ENCODE measurements at places on chromosomes 6 and 20.
A peak's percentile ranks its signal among the peaks of the same experiment; 100 is the strongest.

DNA sequence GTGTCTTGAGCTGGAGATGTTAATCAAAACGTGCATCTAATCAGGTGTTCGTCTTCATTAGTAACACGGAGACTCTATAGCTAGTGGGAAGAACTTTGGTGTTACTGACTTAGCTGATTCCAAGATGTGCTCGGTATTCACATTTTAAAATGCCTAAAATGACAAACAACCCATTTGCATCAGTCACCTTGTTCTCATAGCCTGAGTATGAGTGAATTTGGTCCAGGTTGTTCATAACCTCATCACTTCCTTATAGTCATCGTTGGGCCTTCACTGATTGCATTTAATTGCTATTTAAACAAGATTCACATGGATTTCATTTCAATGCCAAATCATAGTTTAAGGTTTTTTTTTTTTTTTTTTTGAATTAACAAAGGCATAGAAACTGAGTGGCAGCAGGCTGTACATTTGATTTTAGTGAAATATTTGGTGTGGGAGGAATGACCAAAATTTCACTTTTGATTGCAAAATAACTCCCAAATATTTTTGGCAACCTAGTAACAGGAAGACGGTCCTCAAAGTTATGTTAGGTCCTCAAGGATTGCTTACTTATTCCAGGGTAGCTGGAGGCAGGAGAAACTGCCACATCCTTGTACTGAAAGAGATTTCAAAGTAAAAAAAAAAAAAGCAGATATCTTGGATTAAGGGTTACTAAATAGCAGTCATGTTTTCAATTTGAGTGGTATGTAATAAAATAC lies 104.7 kb downstream of the JARID2 start:
- DNase-seq = no peak

GRCh38 chr20:39206899-39207564 lies 244.9 kb downstream of the DHX35 start:
- DNase-seq = no peak

DNA sequence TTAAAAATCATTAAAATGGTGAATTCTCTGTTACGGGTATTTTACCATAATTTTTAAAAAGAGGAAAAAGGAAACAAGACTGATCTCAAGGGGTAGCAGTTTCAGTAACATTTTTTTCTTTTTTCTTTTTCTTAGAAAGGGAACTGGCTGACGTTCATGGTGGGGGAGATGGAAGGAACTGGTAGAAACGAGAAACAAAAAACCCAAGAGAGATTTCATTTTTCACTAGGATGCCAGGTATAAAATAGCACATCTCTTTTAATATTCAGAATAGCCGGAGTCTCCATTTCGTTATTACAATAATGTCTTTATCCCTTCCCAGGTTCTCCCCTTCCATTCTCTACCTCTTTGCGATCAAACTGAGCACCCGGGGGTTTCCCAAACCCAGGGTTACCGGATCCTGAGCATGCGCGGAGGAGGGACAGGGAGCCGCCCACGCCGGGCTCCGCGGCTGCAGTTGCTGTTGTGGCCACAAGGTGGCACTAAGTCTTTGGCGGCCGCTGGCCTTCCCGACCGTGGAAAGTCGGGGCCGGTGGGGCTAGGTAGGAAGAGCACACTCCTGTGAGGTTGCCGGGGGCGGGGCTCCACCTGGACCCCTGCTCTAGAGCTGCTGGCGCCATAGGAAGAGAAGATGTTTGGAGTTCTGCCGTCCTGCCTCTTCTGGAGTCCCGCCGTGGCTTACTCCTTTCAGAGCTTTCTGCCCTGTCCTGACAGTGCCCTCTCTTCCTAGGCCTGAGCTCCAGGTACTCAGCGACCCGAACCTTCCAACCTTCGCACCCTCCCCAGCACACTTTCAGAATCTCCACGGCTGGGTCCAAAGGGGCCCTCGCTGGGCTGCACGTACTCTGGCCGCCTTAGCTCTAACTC lies 146.8 kb downstream of the SH3BGRL2 start:
- DNase-seq = peak; percentile 57

GRCh38 chr6:163926642-163927041 lies 512.1 kb downstream of the QKI start:
- no peak for DNase-seq

DNA sequence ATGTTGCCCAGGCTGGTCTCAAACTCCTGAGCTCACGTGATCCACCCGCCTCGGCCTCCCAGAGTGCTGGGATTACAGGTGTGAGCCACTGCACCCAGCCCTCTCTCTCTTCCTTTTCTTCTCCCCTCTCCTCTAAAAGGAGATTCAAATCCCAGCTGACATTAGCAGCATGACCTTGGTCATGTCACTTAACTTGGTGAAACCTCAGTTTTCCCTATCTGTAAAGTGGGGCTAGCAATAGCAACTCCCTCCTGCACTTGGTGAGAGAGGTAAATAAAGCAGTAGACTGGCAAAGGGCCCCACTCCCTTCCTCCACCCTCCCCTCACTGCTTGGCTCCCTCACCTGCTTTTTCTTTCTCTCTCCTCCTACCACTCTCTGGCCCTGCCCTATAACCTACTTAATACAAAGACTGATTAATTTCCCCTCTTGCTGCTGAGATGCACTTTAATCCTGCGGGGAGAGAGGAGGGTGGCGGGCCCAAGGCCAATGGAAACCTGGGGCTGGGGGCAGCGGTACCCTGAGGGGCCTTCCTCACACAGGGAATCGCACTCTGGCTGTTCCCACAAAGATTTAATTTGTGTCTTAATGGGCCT lies 54.2 kb upstream of the ZFAND3 start:
- DNase-seq = no peak

GRCh38 chr6:53703047-53703446 lies 37.5 kb upstream of the KLHL31 start:
- DNase-seq = no peak

GRCh38 chr6:1045239-1045638 lies 266.7 kb upstream of the FOXQ1 start:
- no peak for DNase-seq

DNA sequence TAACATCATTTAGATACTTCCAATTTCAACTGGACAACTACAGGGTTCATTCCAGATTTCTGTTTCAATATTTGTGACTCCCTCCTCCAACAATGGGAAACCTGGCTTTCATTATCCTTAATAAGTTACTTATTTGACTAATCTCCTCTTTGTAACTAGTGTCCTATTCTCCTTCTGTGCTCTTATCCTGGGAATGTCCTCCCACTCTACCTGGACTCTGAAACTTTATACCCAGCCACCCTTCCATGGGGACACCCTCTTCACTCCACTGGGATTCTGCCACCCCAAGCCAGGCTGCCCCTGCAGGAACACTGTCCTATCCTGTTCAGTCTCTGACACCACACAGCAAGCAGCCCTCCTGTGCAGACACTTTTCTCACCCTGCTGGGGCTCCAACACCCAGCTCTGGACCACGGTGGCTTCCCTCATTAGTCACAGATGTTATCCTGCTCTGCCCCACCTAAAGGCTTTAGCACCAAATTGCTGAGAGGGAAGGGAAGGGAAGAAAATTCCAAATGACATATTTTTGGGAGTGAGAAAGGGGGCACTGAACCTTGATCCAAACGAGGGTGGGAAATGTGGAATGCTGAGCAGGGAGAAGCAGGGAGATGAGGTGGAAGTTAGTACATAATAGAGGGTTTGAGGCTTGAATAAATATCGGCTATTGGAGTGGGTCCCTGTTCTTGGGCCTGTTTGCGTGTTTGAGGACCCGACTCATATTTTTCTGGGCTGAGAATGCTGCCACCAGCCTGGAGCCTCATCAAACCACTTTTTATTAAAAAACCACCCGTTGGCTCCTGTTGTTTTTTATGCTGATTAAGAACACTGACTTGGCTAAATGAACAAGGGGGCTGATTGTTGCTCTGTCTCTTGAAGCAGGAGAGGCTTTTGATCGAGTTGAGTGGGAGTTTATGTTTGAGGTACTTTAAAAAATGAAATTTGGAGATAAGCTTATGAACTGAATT lies 54.0 kb upstream of the AKIRIN2 start:
- DNase-seq = no peak

DNA sequence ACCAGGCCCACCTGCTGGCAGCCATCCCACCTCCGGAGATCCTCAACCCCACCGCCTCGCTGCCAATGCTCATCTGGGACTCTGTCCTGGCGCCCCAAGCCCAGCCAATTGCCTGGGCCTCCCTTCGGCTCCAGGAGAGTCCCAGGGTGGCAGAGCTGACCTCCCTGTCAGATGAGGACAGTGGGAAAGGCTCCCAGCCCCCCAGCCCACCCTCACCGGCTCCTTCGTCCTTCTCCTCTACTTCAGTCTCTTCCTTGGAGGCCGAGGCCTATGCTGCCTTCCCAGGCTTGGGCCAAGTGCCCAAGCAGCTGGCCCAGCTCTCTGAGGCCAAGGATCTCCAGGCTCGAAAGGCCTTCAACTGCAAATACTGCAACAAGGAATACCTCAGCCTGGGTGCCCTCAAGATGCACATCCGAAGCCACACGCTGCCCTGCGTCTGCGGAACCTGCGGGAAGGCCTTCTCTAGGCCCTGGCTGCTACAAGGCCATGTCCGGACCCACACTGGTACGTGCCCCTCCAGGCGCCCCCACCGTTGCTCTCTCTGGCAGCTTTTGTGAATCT lies 1.1 kb downstream of the SNAI1 start:
- DNase-seq = no peak

- DNase-seq = no peak
Observed at GRCh38 chr6:134813146-134813545, 136.8 kb downstream of the ALDH8A1 start.

DNA sequence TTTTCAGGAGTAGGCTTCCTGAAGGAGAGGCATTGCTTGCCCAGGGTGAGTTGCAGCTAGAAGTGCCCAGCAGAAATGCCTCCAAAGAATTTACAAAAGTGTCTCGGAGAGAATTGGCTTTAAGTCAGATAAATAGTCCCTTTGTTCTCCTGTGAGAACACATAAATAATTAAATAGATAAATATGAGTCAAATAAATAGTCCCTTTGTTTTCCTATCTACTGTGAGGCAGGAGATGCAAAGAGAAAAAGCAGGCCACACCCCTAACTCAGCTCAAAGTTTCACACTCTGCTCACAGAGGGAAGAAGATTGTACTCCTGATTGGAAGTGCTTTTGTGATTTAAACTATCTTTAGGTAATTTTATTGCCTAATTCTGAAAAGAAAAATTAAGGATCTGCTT lies 180.7 kb upstream of the PRSS16 start:
- DNase-seq = no peak

GRCh38 chr6:78623554-78623953 lies 243.8 kb upstream of the IRAK1BP1 start:
- no peak for DNase-seq

GRCh38 chr20:59448851-59449444 lies 148.5 kb downstream of the EDN3 start:
- DNase-seq = no peak

GRCh38 chr6:105573556-105573955 lies 170.7 kb upstream of the PREP start:
- DNase-seq = no peak

DNA sequence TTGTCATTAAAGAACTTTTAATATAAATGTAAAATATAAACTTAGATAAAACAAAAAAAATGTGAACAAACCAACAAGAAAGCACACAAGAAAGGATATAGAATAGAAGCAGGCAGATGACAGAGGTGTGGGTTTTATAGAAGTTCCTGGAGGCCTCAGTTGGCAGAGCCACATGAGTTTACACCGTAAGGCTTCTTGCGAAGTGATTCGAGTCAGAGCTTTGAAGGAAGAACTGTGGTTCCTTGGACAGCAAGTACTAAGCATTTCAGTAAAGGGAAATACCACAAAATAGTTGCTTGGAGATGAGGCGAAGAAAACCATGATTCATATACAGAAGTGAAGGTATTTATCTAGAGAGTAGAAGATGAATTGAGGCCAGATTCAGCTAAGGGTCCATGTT lies 207.9 kb upstream of the EYA4 start:
- DNase-seq = no peak

GRCh38 chr6:71082033-71082650 lies 125.3 kb upstream of the B3GAT2 start:
- no peak for DNase-seq

DNA sequence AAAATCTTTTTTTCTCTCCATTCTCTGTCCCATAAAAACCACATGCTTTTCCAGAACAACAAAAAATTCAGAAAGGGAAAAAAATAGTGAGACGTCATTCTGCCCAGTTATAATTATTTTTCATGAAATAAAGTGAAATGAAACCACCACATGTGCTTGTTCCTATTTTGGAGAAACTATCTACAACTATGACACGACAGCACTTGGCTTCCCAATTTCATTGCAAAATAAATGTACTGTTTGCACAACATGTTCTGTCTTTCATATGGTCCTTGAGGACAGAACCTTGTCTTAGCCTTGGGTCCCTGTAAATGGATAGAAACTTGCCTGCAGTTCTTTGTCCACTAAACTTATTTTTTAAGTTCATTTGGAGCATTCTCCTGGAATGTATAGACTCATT lies 5.6 kb upstream of the MAN1A1 start:
- DNase-seq = no peak

GRCh38 chr6:2749969-2750600 lies 637 bp downstream of the MYLK4 start:
- DNase-seq = peak; percentile 55

GRCh38 chr20:54608039-54608745 lies 132.8 kb downstream of the DOK5 start:
- DNase-seq = no peak

GRCh38 chr20:24485981-24486380 lies 16.6 kb downstream of the SYNDIG1 start:
- no peak for DNase-seq

GRCh38 chr6:127946388-127946787 lies 45.5 kb upstream of the THEMIS start:
- DNase-seq = no peak

GRCh38 chr6:45661661-45662060 lies 283.9 kb upstream of the SUPT3H start:
- DNase-seq = no peak

DNA sequence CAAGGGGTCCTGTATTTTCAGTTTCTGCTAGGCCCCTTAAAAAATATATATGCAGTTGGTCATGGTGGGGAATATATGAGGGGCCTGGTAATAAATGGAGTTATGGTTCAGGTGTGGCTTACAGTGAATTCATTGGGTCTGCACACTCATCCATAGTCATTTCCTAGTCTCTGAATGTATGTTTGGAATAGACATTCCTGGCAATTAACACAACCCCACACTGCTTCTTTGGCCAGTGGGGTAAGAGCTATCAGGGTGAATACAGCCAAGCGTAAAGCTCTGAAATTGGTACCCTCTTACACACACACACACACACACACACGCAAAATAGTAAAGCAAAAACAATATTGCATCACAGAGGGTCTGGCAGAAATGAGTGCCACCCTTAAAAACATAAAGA lies 56.5 kb downstream of the QRSL1 start:
- DNase-seq = no peak

- no peak for DNase-seq
Observed at GRCh38 chr6:147106759-147107401, 97.3 kb upstream of the STXBP5 start.

- no peak for DNase-seq
Observed at GRCh38 chr6:101294676-101295075, 98.8 kb upstream of the GRIK2 start.

- DNase-seq = no peak
Observed at GRCh38 chr6:170089963-170090362, 200.9 kb downstream of the DLL1 start.

DNA sequence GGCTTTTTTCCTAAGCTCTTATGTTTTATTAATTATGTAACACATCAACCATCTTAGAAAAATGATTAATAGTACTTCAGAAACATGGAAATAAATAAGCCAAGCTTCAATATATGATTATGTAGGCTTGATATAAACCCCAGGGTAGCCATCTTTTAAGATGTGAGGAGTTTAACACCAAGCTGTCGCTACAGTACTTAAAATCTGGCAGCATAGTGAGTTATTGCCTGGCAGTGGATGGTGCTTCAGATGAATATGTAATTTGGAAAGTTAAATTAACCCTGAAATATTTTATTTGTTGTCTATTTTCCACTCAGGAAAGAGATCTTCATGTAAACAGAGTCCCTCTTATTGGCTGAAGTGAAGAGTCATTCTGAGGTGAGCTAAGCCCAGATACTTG lies 339.0 kb upstream of the ZFP64 start:
- DNase-seq = no peak
